CD4-positive, alpha-beta T cell (primary cell): ENCODE measurements at places on chromosomes 11 and 22. TPM values are rescaled to one million over a fixed set of nuclear protein-coding genes. Genes with fewer than 3 reads are reported as not detected.
A peak's percentile ranks its signal among the peaks of the same experiment; 100 is the strongest.

CCDC87 gene
- 0.25 TPM for total RNA-seq

MMP12 gene
- total RNA-seq: not detected

OR4A16 gene
- total RNA-seq: not detected

RBFOX2 gene
- 1.9 TPM for total RNA-seq

IGLL1 gene
- not detected for total RNA-seq

SLC6A5 gene
- not detected for total RNA-seq

MS4A8 gene
- not detected for total RNA-seq

CTSW gene
- 21.6 TPM for total RNA-seq

SERPIND1 gene
- total RNA-seq: not detected

RAPSN gene
- total RNA-seq: 0.85 TPM

SMC1B gene
- total RNA-seq: not detected

CD3G gene
- 102 TPM for total RNA-seq

KRTAP5-6 gene
- not detected for total RNA-seq

TUBA8 gene
- total RNA-seq: 0.47 TPM

CHRNA10 gene
- total RNA-seq: 0.33 TPM

- DNase-seq: no peak
These were observed 27.4 kb downstream of the LIF start for GRCh38 chr22:30219049-30219654.

DNA sequence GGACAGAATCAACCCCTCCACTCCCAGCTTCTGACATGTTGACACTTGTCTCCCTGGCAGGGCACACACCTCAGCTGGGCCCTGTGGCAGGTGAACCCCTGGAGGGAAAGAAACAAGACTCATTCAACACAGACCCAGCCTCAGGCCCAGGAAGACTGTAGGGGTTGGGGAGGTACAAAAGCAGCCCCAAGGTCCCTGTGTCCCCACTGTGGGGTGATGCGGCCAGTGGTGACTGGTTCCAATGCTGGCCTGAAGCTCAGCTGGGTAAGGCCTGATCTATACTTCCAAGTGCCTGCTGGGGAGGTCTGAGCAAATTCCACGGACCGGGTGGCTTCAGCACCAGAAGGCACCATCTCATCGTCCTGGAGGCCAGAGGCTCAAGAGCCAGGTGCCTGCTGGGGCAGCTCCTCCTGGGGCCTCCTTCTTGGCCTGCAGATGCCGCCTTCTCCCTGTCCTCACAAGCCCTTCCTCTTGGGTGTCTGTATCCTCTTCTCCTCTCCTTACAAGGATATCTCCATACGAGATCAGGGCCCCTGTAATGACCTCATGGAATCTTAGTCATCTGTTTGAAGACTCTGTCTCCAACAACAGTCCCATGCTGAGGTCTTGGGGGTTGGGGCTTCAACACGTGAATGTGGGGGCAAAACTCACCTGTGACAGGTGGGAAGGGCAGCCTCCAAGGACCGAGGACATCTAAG lies 1492.1 kb downstream of the BRD1 start:
- DNase-seq: no peak

DNA sequence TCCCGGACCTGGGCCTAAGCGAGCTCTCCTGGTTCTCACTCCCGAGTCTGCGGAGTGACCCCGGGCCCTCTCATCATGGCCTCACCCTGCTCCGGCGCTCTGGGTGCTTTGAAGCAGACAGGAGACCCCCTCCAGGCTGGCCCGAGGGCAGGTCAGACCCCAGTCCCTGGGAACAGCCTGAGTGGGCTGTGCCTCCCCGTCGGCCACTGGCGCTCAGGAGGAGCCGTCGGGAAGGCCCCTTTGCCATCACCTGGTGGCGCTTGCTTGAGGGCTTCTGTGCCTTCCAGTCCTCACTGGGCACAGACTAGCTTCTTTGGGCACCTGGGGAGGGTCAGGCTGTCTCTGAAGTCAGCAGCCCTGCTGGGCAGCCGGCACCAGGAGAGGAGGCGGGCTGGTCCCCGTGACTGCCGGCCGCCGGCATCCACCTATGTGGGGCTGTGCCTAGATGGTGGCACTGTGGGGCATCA lies 6.7 kb downstream of the BRSK2 start:
- DNase-seq: no peak

- peak; percentile 97 for DNase-seq
These were observed at the start of gene TESMIN for GRCh38 chr11:68751331-68751856. TESMIN (minus strand) TSS chr11:68751520; CDS start chr11:68750660, 860 bp downstream.

DNA sequence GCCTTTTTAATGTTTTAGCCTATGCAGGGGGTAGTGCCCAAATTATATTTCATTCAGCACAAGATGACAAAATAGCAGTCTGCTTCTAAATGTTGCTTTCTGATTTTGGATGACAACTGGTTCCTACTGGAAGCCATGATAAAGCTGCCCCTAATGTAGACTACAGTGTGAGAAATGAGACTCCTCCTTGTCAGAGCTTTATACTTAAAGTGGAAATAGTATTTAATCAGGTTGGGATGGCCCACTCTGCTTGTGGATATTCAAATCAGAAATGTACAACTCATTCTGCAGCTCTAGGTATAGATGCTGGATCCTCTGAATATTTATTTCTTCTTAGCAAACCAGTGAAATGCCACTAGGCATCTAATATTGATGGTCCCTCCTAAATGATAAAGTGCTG lies 171.3 kb downstream of the SOX6 start:
- DNase-seq: no peak

- DNase-seq: peak; percentile 49
These were observed 28.5 kb upstream of the ALKBH3 start for GRCh38 chr11:43852057-43852636.

DNA sequence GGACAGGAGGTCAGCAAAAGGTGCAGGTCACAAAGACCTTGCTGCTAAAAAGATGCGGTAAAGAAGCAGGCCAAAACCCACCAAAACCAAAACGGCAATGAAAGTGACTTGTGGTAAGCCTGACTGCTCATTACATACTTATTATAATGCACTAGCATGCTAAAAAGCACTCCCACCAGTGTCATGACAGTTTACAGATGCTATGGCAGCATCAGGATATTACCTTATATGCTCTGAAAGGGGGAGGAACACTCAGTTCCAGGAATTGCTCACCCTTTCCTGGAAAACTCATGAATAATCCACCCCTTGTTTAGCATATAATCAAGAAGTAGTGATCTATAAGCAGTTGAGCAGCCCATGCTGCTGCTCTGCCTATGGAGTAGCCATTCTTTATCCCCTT lies 45.2 kb upstream of the SLC5A12 start:
- no peak for DNase-seq

GRCh38 chr11:58928691-58929090 lies 10.6 kb upstream of the GLYATL1 start:
- DNase-seq: no peak

DNA sequence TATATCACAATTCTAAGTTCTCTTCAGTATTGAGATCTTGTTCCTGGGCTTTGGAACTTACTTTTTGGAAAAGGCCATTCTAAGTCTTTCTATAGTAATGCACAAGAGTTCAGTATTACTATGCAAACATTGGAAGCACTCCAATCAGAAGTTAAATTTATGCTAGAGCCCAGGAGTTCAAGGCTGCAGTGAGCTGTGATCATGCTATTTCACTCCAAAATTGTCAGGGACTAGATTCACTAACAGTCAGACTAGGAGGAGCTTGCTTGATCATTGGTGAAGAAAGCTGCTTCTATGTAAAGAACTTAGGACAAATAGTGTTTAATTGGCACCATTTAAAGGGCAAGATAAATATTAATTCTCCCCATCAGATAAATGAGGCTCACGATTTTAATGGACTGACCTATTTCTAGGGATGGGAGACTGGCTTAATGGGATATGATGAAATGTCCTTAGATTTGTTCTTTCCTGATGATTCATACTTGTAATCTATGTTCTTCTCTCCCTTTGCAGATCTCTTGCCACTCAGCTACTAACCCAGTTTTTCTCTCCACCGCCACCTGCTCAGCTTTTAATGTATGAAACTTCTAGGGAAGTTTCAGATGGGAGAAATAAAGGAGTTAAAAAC lies 32.6 kb upstream of the TMEM123 start:
- no peak for DNase-seq

DNA sequence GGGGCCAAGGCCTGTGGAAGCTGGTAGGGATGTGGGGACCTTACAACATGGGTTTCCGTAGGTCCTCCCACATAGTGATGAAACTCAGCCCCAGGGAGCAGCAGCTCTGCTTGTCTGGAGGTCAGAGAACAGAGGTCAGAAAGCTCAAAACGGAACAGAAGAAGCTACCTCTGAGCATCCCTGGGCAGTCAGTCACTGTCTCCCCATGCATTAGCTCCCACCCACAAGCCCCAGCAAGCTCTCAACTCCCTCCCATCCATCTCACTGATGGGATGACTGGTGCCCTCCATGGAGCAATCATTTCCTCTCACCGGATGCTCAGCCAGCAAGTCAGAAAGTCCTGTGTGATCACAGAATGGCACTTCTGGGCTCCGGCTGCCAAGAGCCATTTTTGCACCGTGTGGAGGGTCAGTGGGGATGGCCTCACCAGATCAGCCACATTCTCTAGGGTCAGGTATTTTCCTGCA lies 1.9 kb downstream of the TPP1 start:
- DNase-seq: no peak

DNA sequence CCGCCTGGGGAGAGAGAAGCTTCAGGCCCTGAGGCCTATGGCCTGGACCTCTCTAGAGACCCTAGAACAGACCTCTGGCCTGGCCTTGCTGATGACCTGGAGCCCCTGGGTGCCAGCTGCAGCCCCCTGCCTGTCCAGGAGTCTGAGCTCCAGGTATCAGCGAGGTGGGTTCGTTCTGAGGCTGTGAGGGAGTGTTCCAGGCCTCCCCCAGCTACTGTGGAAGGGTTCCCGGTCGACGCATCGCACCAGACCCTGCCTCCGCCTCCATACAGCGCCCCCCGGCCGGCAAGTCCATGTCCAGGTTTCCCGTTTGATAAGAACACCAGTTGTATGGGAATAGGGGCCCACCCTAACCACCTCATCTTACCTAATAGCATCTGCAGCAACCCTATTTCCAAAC lies 111.1 kb downstream of the KCNQ1 start:
- no peak for DNase-seq

GRCh38 chr11:64759722-64760719 lies at the start of gene PYGM:
PYGM (minus strand) TSS chr11:64759974; CDS start chr11:64759898, 76 bp downstream.
- DNase-seq: no peak

DNA sequence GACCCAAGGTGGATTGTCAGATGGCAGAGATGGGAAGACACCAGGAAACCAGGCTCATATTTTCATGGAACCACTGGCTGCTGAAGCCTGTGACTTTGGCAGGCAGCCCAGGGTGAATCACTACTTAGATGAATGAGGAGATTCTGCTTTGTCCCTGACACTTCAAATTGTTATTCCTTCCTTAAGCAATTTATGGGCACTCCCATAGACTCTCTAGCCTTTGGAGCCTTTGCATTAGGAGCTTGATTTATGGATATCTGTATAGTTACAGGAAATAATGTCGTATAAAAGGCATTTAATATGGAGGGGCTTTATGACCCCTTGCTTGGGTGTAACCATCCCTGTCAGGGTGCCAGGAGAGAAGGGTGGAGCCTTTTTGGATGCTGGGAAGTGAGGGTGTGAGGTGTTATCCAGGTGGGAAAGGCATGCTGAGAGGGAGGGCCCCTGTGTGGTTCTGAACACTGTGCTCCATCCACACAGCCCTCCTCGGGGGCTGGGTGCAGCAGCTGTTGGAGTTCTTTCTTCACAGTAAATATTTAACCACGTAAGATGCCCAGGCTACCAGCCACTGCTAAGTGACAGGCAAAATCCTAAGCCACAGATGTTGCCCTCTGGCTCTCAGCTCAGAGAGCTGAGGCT lies 35.3 kb downstream of the IL18 start:
- no peak for DNase-seq

- DNase-seq: no peak
These were observed 54.3 kb downstream of the WNT7B start for GRCh38 chr22:45922661-45923060.

- DNase-seq: no peak
These were observed 32.7 kb downstream of the ARHGAP42 start for GRCh38 chr11:100719809-100720221.

- no peak for DNase-seq
These were observed 3.7 kb upstream of the TMEM109 start for GRCh38 chr11:60910281-60910687.

GRCh38 chr11:116224154-116224888 lies 548.5 kb downstream of the BUD13 start:
- peak; percentile 2 for DNase-seq

DNA sequence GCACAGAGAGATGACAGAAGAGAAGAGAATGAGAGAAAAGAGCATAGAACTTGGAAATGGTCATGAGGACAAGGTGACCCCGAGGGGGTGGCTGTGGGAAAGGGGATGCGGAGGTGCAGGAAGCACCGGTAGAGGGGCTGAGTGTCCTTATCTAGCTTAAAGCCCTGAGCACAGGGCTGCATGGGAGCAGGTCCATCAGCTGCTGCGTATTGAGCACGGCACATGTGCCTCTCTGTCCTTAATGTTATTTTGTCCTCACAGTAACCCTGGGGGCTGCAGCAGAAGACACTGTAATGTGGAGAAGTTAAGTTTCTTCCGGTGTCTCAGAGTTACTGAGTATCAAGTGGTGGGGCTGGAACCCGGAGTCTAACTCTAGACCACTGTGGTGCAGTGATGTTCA lies 94.4 kb upstream of the OR4B1 start:
- DNase-seq: no peak

GRCh38 chr11:120511820-120512738 lies 531 bp downstream of the GRIK4 start:
- DNase-seq: no peak

- DNase-seq: no peak
These were observed 66.0 kb upstream of the TENM4 start for GRCh38 chr11:79506734-79507344.

- DNase-seq: no peak
These were observed 4.6 kb downstream of the WT1 start for GRCh38 chr11:32430568-32431381.

- no peak for DNase-seq
These were observed 789 bp downstream of the RPS13 start for GRCh38 chr11:17076517-17077239.

GRCh38 chr11:115199481-115200069 lies 304.6 kb downstream of the CADM1 start:
- DNase-seq: no peak

- no peak for DNase-seq
These were observed 33.3 kb downstream of the ANO1 start for GRCh38 chr11:70111269-70112016.

DNA sequence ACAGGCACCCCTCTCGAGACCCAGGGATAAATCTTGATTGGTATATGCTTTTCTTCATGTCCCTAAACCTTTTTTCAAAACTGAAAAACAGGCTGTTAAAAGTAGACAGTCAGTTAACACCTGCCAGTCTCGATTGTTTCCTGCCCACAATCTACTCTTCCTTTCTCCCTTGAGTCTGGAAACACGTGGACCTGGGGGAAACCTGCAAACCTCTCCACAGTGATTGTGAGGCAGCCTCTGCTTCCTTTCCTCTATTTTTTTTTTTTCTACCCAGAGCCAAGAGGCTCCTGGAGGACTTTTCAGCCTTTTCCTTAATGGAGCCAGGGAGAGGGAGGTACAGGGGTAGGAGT lies 69.4 kb upstream of the CLMP start:
- DNase-seq: no peak

DNA sequence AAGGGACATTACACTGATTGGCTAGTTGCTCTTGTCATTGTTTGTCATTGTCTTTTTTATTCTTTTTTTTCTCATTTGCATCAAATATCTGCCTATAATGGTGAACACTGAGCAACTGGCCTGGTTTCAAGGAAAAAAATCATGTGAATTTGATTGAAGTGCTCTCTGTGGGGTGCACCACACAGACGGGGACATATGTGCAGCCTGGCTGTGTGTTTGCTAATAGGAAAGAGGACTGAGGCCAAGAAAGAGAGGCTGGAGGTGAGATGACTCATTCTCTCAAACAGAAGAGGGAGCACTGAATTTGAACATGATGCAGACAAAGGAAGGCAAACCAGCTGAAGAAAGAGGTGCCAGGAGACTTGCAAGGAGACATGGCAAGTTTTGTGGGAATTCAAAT lies 684.9 kb upstream of the CCDC90B start:
- DNase-seq: no peak

GRCh38 chr22:41919357-41920224 lies 4.7 kb upstream of the SHISA8 start:
- DNase-seq: peak; percentile 55
